ENCODE measurements at places on chromosomes 6 and 20.

- no peak for DNase-seq
Measured at GRCh38 chr6:3088446-3088845, 20.2 kb downstream of the RIPK1 start.

- no peak for DNase-seq
Measured at GRCh38 chr6:144266091-144266649, 19.0 kb upstream of the UTRN start.

DNA sequence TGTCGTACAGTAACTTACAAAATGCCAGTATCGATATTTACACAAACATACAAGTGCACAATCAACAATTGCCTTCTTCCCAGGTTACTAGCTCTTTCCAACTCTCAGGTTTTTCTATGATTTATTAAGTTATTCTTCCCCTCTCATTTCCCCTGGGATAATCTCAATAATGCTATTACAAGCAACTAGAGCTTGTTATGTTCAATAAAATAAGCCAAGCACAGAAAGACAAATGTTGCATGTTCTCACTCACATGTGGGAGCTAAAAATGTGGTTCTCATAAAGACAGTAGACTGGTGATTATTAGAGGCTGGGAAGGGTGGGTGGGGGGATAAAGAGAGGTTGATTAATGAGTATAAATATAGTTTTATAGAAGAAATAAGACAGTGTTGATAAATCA is 577.1 kb downstream of the HACE1 start:
- DNase-seq = no peak

GRCh38 chr6:36623547-36624459 is 29.6 kb downstream of the SRSF3 start:
- peak; percentile 61 for DNase-seq

DNA sequence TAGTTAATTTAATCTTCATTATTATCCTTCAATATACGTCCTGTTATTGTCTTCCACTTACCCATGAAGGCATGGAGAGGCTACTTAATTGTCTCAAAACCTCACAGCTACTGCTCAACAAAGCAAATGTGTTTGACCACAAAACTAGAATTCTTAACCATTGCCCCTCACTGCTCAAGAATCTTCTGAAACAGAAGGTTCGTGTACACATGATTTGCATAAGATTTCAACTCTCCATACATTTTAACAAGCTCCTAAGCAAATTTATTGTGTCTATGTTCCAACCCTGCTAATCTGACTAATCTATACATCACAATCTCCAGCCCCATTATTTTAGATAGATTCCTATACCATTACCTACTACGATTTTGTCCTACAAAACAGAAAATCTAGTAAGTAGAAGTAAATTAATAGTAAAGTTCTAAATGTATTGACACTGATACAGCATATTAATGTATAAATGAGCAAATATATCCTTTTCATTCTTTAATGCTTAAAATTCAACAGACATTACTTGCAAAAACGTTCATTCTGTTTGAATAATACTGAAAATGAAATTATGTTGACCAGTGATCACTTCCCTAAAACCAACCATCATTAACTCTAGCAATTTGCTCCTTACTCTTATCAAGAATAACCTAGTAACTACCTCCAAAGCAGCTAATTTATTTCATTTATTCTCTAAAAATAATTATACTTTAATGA is 89.7 kb upstream of the RNF217 start:
- no peak for DNase-seq

DNA sequence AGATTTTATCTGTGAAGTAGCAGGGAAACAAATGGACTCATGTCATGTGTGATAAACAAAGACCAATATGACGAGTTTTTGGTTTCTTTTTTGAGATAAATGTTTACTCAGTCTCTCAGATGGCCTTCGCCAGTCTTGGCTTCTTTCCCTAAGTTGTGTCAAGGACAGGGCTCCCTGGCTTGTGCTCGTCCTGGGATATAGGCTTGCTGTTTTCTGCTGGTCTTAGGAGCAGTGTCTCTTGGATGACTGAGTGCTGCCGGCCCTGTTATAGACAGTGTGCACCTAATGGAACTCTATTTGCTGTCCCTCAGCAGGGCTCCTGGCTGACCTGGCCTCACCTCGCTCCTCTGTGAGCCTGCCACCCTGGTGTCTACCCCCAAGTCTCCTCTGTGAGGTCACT is 324.1 kb upstream of the SYNCRIP start:
- no peak for DNase-seq

GRCh38 chr6:33061987-33062386 is 11.5 kb downstream of the HLA-DPA1 start:
- peak; percentile 56 for DNase-seq
